ENCODE measurements at places on chromosomes 4 and X. TPM values are rescaled to one million over a fixed set of nuclear protein-coding genes. Genes with fewer than 3 reads are reported as not detected.
A peak's percentile ranks its signal among the peaks of the same experiment; 100 is the strongest.

Gene TMPRSS11F
- total RNA-seq: not detected

Gene DGKK
- not detected for total RNA-seq

Gene CLGN
- total RNA-seq: 53.6 TPM

Gene CSN1S1
- total RNA-seq: not detected

Gene ATP6AP2
- 39.2 TPM for total RNA-seq

Gene NIPAL1
- total RNA-seq: 0.66 TPM

Gene ANK2
- total RNA-seq: 373 TPM

Gene TASL
- total RNA-seq: 0.35 TPM

Gene MTNR1A
- not detected for total RNA-seq

DNA sequence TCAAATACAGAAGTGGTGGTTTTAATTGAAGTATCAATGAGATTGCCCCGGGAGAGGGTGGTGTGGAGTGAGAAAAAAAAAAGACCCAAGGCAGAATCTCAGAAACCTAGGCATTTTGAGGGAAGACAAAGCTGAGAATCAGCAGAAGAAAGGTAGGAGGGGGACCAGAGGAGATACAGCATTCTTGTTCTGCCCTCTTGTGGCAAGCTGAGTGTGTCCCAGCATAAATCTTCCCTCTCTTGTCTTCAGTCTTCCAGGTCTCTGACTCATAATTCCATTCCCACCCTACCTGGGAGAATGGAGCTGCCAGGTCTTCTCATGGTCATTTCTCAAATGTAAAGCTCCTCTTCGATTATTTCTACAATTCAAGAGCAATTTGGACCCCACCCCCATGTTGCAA, 32.7 kb upstream of the MAGED1 start:
- H3K27me3 ChIP-seq: no peaks in the 10 kb centered on the region
- H3K36me3 ChIP-seq: peaks cover 6% of the 10 kb centered on the region
- no peaks in the 10 kb centered on the region for H3K4me1 ChIP-seq

- H3K27ac ChIP-seq: no peak overlapping the region
- no peak overlapping the region for H3K4me3 ChIP-seq
- H3K27me3 ChIP-seq: no peaks in the 10 kb centered on the region
- no peaks in the 10 kb centered on the region for H3K4me1 ChIP-seq
- no peak for DNase-seq
These were observed 115.2 kb upstream of the TSPAN5 start for GRCh38 chr4:98773638-98774037.

- H3K27me3 ChIP-seq: no peaks in the 10 kb centered on the region
- no peaks in the 10 kb centered on the region for H3K36me3 ChIP-seq
- no peak overlapping the region for H3K27ac ChIP-seq
- no peak for DNase-seq
- no peaks in the 10 kb centered on the region for H3K4me1 ChIP-seq
- H3K4me3 ChIP-seq: no peak overlapping the region
These were observed 11.1 kb upstream of the GABRE start for GRCh38 chrX:151985531-151985930.

GRCh38 chr4:169567916-169568315, 44.5 kb downstream of the NEK1 start:
- H3K36me3 ChIP-seq: peaks cover 17% of the 10 kb centered on the region
- H3K27ac ChIP-seq: no peak overlapping the region
- H3K27me3 ChIP-seq: no peaks in the 10 kb centered on the region

DNA sequence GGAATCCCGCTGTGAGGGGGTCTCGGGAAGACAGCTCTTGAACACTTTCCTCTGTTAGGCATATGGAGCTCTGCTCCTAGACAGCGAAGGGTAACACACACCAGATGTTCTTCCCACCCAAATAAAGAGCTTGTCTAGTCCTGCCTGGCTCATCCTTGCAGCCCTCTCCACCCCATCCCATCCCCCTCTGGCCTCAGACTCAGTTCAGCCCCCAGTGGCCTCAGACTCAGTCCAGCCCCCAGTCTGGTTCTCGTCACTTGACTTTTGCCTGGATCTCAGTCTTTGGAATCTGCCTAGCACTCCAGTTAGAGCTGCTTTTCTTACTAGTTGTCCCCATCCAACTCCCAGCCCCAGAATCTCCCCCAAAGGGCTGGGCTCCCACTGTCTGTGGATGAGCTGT, 14.9 kb downstream of the RAB33A start:
- no peak overlapping the region for H3K27ac ChIP-seq
- no peak overlapping the region for H3K4me3 ChIP-seq
- no peaks in the 10 kb centered on the region for H3K36me3 ChIP-seq
- no peaks in the 10 kb centered on the region for H3K27me3 ChIP-seq
- DNase-seq: no peak

- peaks cover 70% of the 10 kb centered on the region for H3K36me3 ChIP-seq
- no peaks in the 10 kb centered on the region for H3K27me3 ChIP-seq
- H3K4me1 ChIP-seq: peaks cover 7% of the 10 kb centered on the region
- H3K27ac ChIP-seq: peak overlapping the region; percentile 48
- no peak overlapping the region for H3K4me3 ChIP-seq
- no peak for DNase-seq
These were observed 12.9 kb downstream of the LETM1 start for GRCh38 chr4:1842993-1843448.

GRCh38 chr4:182222766-182223165, 20.4 kb upstream of the TENM3 start:
- no peak overlapping the region for H3K27ac ChIP-seq
- H3K36me3 ChIP-seq: no peaks in the 10 kb centered on the region
- no peak overlapping the region for H3K4me3 ChIP-seq
- no peak for DNase-seq
- no peaks in the 10 kb centered on the region for H3K4me1 ChIP-seq

- no peaks in the 10 kb centered on the region for H3K4me1 ChIP-seq
- DNase-seq: no peak
- H3K36me3 ChIP-seq: no peaks in the 10 kb centered on the region
- H3K4me3 ChIP-seq: no peak overlapping the region
- H3K27ac ChIP-seq: no peak overlapping the region
These were observed 505.0 kb downstream of the ARAP2 start for GRCh38 chr4:35739308-35739707.

GRCh38 chrX:16695079-16695676, 17.3 kb downstream of the CTPS2 start:
- no peaks in the 10 kb centered on the region for H3K4me1 ChIP-seq
- H3K27ac ChIP-seq: no peak overlapping the region
- H3K27me3 ChIP-seq: peaks cover 20% of the 10 kb centered on the region
- peaks cover 31% of the 10 kb centered on the region for H3K36me3 ChIP-seq
- peak; percentile 28 for DNase-seq

DNA sequence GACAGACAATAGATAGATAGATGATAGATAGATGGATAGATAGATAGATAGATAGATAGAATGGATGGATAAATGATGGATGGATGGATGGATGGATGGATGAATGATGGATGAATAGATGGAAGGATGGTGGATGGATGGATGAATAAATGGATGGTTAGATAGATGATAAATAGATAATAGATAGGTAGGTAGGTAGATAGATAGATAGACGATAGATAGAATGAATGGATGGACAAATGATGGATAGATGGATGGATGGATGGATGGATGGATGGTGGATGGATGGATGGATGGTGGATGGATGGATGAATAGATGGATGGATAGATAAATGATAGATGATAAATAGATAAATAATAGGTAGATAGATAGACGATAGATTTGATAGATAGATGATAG, 287.4 kb downstream of the CRLF2 start:
- H3K27me3 ChIP-seq: no peaks in the 10 kb centered on the region
- no peak overlapping the region for H3K4me3 ChIP-seq

DNA sequence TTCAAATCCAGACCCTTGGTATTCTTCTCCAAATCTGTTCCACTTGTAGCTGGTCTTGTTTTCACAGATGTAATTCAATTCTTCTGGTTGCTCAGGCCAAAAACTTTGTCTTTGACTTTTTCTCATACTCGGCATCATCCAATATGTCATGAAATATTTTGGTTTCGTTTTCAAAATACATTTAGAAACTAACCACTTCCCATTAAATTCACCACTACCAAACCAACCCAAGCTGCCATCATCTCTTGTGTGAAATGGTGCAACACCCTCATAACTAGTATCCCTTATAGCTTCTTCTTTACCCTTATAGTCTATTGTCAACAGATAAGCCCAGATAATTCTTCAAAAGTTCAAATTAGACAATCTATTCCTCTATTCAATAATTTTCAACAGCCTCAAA, 192.1 kb downstream of the PRR32 start:
- no peak overlapping the region for H3K4me3 ChIP-seq
- no peaks in the 10 kb centered on the region for H3K27me3 ChIP-seq
- no peaks in the 10 kb centered on the region for H3K36me3 ChIP-seq
- H3K27ac ChIP-seq: no peak overlapping the region
- H3K4me1 ChIP-seq: no peaks in the 10 kb centered on the region

DNA sequence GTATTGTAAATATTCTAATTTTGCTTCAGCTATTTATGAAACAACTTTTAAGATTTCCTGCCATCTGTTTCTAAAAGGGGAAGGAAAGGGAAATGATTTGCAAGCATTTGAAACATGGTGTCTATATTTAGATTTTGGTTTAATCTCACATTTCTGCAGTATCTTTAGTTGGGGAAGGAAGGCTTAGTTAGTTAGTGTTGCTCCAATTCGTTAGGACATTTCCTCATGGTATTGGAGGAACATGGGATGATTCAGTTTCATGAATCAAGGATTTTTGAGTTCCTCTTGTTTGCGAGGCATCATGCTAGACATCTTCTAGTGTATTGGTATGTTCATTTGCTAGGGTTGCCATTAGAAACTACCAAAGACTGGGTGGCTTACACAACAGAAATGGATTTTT, 20.5 kb upstream of the TMEM192 start:
- DNase-seq: no peak
- H3K4me3 ChIP-seq: no peak overlapping the region
- peaks cover 12% of the 10 kb centered on the region for H3K4me1 ChIP-seq
- H3K36me3 ChIP-seq: no peaks in the 10 kb centered on the region

DNA sequence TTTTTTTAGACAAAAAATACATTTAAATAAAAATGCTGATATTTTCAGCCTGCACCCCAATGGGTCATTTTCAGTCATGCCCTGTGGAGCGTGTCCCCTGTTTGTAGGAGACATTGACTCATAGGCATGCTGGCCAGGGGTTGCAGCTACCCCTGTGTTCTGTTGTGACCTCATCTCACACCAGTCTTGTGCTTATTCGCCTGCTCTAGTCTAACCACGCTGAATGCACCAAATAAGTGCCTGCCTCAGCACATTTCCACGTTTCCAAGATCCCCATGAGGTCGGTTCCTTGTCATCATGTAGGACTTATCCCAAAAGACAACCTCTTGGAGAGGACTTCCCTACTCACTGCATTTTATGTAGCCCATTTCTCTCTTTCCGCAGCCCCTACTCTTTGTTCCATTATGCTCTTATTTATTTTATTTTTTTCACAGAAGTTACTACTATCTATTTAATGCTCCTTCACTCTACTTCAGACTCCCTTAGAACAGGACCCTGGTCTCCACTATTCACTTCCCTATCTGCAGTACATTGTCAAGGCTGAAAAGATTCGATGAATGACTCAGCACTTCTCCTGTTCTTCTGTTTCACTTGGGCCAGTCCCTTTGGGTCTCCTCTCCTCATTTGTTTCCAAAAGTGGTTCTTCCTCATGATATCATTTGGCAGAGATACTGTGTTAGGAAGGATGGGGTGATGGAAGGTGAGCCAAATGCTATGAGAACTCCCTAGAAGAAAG, 109.7 kb downstream of the MSL3 start:
- no peak overlapping the region for H3K4me3 ChIP-seq
- no peak for DNase-seq
- H3K27ac ChIP-seq: no peak overlapping the region
- peaks cover 6% of the 10 kb centered on the region for H3K27me3 ChIP-seq
- no peaks in the 10 kb centered on the region for H3K4me1 ChIP-seq

DNA sequence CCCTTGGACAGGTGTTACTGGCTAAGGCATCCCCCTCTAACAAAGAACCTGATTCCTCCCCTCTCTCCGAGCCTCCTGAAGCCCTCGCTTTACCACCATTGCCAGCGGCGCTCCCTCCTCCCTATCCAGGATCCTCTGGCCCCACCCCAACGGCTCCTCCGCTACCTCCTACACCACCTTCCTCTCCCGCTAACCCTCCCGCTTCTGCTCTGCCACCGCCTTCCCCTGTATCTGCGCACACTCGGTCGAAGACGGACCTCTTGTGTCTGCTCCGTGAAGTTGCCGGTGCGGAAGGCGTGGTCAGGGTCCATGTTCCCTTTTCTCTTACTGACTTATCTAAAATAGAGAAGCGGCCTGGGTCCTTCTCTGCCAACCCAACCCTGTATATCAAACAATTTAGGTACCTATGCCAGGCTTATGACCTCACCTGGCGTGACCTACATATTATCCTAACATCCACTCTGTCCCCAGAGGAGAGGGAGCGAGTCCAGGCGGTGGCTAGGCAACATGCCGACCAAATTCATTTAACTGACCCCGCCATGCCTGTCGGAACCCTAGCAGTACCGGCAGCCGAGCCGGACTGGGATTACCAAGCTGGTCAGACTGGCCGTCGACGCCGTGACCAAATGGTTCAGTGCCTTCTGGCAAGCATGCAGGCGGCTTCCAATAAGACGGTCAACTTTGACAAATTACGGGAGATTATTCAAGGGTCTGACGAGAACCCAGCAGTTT, 958.9 kb downstream of the RPA4 start:
- H3K27me3 ChIP-seq: no peaks in the 10 kb centered on the region
- no peak overlapping the region for H3K4me3 ChIP-seq

DNA sequence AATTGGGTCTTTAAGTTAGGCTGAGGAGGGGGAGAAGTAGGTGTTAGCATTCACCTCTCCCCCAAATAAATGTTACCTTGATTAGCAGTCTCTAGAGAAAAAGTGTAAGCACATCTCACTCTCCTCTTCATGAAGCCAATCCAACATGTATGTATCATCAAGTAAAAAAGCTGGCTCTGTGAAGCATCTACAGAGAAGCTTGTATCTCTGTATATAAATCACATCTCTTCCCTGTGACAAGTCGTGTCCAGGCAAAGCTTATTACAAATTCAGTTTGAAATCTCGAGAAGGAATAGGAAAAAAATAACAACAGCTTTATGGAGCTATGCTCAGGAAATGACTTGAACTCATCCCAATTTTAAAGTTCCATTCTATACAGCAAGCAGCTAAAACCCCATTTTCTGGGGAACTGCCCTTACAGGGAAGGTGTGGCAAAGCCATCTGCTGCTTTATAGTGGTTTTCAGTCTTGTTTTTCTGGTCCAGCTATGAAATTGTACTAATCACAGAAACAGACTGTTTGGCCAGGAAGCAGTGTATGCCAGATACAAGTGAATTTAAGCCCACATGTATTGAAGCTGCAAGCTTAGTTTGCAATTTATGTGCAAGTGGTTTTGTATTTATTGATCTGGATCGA, 313.3 kb upstream of the NOCT start:
- H3K27me3 ChIP-seq: no peaks in the 10 kb centered on the region
- H3K27ac ChIP-seq: no peak overlapping the region
- no peaks in the 10 kb centered on the region for H3K36me3 ChIP-seq
- no peak overlapping the region for H3K4me3 ChIP-seq

DNA sequence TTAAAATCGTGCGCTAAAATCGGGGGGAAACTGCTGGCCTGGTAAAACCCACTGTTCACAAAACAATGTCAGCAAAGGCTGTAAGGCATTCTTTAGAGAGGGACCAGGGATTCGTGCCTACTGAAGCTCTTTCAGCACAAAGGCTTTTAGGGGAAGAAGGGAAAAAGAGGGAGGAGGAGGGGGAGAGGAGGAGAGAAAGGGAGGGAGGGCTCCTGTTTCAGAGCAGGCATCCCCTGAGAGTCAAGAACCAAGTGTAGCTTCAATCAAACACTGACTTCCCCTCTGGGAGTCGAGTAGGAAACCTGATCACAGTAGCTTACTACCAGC, 9.5 kb downstream of the BCOR start:
- H3K27ac ChIP-seq: no peak overlapping the region
- H3K4me1 ChIP-seq: peaks cover 47% of the 10 kb centered on the region
- H3K4me3 ChIP-seq: no peak overlapping the region
- DNase-seq: no peak
- H3K36me3 ChIP-seq: no peaks in the 10 kb centered on the region

- no peak for DNase-seq
- no peaks in the 10 kb centered on the region for H3K27me3 ChIP-seq
- H3K4me1 ChIP-seq: no peaks in the 10 kb centered on the region
These were observed 29.8 kb upstream of the TMEM150C start for GRCh38 chr4:82591592-82591991.

Measured in heart right ventricle (tissue), 16 donors.